Activated CD8-positive, alpha-beta memory T cell treated with anti-CD3 and anti-CD28 coated beads for 1 hour (primary cell): ENCODE measurements at places on chromosomes 1 and 21.
A peak's percentile ranks its signal among the peaks of the same experiment; 100 is the strongest.

DNA sequence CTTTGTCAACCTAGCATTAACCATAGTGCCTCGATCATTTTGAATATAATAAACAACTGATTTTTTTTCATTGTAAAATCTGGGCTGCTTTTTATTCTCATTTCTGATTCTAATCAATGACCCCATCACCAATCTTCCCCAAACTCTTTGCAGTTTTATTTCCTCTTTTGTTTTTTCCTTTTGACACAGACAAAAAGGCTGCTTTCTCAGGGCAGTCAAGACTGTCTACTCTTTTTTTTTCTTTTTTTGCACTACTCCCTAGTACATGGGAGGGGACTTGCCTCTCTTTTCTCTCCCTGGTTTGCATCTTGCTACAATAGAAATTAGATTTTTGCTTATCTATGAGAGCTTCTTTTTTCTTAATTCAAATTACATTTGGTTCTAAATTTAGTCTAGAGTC is 987.9 kb downstream of the ADGRL2 start:
- no peak for DNase-seq

- DNase-seq: no peak
Observed at GRCh38 chr1:101121975-101122374, 96.4 kb upstream of the DPH5 start.

GRCh38 chr1:224054012-224054411 is 59.9 kb upstream of the FBXO28 start:
- no peak for DNase-seq

DNA sequence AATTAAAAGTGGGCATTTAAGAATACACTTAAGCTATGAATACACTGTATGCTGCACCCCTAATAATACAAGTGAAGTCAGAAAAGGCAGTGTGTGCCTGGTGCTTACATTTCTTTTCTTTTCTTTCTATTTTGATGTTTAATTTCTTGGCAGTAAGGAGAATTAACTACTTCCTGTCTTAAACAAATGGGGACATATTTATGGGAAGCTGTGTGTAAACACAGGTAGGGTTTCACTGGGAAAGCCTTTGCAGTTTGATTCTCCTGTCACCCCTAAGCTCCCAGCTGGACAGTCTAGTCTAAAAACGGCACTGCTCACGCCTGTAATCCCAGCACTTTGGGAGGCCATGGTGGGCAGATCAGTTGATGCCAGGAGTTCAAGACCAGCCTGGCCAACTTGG is 146.0 kb downstream of the MIS18A start:
- DNase-seq: no peak

- DNase-seq: no peak
Observed at GRCh38 chr1:211829343-211830054, 1.1 kb downstream of the LPGAT1 start.

DNA sequence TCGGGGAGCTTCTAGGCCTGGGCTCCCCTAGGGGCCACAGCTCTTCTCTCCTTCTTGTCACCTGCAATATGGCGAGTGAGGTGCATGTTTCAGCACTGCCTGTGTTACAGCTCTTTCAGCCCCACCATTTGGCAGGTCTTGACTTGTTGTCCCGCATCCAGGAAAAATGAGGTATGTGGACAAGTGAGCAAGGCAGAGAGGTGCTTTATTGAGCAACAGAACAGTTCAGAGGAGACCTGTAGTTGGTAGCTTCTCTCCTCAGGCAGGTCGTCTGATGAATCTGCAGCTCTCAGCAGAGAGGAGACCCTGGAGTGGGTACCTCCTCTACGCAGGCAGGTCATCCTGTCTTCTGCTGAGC is 208.2 kb upstream of the USP25 start:
- no peak for DNase-seq

GRCh38 chr21:41250519-41250918 is 66.1 kb upstream of the FAM3B start:
- no peak for DNase-seq

DNA sequence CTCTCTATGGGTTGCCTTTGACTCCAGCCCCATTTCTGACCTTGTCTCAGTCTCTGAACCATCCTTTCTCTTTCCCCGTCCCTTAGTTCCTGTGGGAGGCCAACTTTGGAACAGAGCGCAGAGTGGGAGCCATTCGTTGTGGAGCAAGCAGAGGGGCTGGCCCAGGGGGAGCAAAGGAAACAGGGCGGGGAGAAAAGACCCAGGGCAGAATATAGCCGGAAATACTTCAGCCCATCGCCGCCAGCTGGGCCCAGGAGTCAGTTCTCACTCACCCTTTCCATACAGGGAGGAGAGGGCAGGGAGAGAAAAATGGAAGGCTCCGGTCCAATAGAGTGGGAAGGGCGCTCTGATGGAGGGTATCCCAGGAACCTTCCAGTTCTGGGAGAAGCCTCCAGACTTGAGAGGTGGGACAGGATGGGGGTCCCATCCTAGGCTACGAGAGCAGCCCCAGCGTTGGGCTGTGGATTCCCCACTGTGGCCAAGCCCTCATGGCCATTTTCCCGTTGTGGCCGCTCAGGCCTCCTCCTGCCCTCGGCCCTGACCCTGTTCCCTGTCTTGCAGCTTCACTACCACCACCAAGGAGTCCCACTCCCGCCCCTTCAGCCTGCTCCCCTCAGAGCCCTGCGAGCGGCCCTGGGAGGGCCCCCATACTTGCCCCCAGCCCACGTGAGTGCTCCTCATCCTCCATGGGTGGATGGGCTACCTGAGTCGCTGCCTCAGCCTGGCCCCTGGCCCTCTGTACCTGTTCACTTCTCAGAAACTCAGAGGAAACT is 10.9 kb downstream of the PEAR1 start:
- no peak for DNase-seq

- no peak for DNase-seq
Observed at GRCh38 chr1:229900220-229900619, 166.8 kb upstream of the GALNT2 start.

- no peak for DNase-seq
Observed at GRCh38 chr1:182565537-182565936, 23.5 kb downstream of the RNASEL start.

GRCh38 chr1:23613191-23614031 is 54.1 kb upstream of the ID3 start:
- DNase-seq: no peak

DNA sequence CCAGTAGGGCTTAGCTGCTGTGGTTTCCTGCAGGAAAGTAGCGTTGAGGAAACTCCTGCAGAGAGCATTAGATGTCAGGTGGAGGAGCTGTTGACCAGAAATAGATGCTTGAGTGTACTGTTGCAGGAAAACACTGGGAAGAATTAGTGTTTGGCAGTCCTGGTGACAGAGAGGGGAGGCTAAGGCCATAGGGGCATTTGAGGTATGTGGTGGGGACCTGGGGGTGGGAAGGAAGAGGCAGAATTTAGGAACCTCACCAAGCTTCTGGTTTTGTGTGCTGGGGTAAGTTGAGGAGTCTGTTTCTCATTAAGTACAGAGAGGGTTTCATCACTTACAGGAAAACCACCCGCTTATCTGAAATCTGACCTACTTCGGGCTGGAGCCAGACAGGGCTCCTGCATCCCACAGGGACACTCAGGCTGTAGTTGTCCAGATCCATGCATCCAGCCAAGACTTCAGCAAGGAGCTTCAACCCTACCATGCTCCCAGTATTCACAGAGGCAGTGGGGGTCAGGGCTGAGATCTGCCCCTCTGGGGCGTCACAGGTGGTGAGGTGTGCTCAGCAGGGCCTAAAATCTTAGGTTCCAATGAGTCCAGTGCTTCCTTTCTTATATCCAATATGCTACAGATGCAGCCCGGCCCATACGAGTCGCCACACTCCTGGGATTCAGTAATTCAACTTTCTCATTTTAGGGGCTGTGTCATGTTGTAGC is 15.1 kb downstream of the SH2D2A start:
- no peak for DNase-seq

GRCh38 chr1:81208441-81208840 is 592.3 kb upstream of the ADGRL2 start:
- DNase-seq: no peak

- DNase-seq: no peak
Observed at GRCh38 chr1:121587777-121588176, 403.0 kb downstream of the SRGAP2C start.

- no peak for DNase-seq
Observed at GRCh38 chr1:52640697-52641096, 7.7 kb downstream of the SHISAL2A start.

DNA sequence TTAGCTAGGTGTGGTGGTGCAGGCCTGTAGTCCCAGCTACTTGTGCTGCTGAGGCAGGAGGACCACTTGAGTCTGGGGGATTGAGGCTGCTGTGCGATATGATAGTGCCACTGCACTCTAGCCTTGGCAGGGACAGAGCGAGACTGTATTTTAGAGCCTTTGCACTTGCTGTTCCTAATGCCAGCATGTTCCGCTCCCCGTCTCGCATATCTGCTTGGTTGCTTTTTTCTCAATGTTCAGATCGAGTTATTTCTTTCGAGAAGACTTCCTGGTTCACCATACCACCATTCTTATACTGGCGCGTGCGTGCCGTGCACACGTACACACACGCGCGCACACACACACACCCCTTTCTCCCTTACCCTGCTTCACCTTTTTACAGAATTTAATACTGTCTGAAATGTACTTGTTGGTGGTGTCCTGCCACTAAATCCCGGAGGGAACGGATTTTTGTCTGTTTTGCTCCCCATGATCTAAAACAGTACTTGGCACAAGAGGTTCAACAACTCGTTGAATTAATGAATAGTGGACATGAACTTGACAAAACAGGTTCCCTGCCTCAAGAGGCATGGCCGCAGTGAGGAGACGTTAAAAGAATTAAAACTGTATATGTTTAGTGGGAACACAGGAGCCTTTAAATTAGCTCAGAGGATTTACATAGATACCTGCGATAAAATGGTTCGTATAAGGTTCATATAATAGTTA is 1.1 kb upstream of the RPRD2 start:
- DNase-seq: peak; percentile 11

- no peak for DNase-seq
Observed at GRCh38 chr1:180811886-180812285, 100.8 kb upstream of the KIAA1614 start.

DNA sequence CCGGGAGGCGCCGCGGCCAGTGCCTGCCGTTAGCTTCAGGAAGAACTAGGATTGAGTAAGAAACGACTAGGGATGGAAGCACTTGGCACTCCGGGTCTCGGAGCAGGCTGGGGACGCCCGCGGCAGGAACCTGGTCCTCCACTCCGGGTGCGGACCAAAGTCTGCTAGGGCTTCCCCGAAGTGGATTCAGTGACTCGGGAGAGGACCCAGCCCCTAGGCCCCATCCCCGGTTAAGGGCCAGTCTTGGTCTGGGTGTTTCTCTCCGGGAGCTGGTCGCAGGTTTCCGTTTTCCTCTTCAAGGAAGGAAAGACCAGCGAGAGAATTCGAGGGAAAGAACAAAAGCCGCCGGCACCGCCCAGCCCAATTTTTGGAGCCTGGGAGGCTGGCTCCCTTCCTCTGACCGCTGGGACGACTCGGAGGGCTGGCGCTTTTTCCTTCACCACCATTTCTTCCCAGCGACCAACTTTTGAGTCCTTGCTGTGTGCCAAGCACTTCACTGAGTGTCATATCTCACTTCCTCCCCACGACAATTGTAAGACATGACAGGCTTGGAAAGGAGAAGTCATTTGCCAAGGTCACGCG is 16.8 kb upstream of the STMN1 start:
- no peak for DNase-seq

DNA sequence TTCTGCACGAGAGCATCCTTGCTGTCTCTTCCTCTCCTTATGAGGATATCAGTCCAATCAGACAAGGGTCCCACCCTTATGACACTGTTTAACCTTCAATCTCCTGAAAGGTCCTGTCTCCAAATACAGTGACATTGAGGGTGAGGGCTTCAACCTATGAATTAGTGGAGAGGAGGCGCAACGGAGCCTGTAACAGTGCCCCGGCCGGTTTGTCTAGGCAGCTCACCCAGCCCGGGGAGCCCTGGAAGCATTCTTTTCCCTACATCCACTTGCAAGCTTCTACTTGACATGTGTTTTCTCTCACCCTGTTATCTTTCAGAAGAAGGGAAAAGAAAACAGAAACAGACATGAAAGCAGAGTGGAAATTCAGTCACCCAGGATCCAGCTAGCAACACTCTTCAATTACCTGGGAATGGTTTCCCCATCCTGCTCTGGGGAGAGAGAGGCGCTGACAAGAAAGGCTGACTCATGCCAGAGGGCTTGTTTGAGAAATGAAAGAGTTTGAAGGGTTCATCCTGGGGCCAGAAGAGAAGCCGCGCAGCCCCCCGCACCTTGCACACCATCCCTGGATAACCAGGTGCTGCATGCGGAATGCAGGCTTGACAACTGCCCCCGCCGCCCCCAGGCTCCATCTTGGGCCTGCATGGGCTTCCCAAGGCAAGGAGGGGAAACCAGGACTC is 394.9 kb downstream of the NPHP4 start:
- DNase-seq: no peak

DNA sequence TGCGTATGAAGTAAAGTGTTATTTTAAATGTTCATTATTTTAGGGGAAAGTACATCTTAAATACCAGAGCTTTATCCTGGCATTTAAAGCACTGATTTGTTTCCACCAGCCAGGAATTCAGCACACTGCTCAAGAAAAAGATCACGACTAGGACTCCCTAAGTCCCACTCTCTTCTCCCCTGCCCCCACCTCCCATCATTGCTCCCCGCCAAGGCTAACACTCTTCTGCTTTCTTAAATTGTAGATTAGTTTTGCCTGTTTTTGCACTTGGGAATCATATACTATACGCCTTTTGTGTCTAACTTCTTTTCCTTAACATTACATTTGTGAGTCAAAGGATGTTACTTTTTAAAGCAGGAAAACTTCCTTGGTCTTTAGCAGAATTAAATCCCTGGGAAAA is 37.5 kb upstream of the C1orf105 start:
- DNase-seq: no peak

DNA sequence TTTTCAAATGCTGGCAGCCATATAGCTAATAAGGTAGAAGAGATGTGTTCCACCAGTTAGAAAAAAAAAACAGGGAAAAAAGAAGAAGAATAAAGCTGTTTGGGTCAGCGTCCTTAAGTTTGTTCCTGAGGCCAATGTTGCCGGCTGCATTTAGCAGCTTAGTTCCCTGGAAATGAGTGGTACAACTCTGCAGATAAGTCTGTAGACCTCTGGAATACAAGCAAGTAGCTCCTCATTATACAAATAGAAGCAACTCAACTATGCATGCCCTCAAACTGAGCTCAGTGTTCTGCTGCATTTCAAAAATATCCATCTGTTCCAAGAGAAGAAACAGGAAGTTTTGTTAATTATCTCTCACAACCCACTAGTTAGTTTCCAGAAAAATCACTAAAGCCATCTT is 181.2 kb upstream of the PKN2 start:
- no peak for DNase-seq

DNA sequence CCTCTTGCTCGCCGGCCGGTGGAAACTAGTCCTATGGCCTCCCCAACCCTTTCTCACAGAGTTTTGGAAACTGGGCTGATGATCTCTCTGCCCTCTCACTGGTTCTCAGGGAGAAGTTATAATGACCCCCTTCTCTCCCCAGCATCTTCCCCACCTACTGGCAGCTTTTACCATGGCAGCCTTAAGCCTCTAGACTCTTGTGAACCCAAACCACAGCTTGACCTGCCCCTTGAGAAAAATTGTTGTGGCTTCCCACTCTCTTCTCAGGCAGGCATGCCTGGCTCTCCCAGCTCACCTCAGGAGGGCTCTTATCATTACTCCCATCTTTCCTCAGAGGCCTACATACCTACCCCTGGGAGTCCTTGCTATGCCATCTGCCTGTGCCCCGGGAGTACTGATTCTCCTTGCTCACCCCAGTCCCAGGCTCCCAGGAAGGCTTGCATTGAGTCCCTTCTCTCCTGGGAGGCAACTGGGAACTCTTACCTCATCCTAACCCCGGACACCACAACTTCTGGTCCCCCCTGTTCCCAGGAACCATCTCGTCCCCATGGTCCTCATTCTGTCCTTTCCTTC is 1.6 kb downstream of the NSUN4 start:
- no peak for DNase-seq
